ENCODE measurements at places on chromosomes 13 and 19. TPM values are rescaled to one million over a fixed set of nuclear protein-coding genes. Genes with fewer than 3 reads are reported as not detected.

GRCh38 chr13:98397221-98397620 lies 179.7 kb downstream of the STK24 start:
- peaks cover 9% of the 10 kb centered on the region for H3K27me3 ChIP-seq
- no peak overlapping the region for H3K4me3 ChIP-seq
- ATAC-seq, result no peak
- no peaks in the 10 kb centered on the region for H3K36me3 ChIP-seq
- H3K27ac ChIP-seq, result no peak overlapping the region

DNA sequence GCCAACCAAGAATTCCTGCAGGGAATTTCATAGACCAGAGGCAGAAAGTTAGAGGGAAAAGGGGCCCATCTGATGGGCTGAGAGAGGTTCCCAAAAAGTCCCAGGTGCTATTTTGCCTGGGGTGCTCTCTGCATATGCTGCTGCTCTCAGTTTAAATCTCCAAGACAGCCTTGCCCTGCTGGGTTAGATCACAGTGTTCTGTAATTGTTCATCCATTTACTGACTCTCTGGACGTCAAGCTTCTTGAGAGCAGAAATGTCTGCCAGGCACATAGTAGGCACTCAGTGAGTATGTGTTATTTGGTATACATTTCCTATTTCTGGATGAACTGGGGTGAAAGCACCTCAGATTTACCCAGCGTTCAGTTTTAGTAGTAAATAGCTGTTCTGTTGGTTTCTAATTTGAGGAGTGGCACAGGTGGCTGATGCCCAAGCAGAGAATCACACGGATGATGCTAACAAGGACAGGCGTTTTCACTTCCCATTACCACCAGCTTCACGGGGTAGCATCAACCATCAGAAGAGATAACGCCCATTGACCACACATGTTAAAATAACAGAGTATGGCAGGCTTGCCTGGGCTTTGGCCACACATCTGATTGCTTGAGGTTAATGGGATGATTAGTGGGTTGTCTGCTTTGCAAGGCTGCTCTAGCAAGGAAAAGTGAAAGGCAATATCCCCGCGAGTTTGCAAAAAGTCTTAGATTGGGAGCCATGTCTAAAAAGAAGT lies 161.1 kb downstream of the SLC7A1 start:
- no peak overlapping the region for H3K4me3 ChIP-seq
- no peaks in the 10 kb centered on the region for H3K4me1 ChIP-seq
- peaks cover 15% of the 10 kb centered on the region for H3K27me3 ChIP-seq
- no peak overlapping the region for H3K27ac ChIP-seq
- ATAC-seq, result no peak

DNA sequence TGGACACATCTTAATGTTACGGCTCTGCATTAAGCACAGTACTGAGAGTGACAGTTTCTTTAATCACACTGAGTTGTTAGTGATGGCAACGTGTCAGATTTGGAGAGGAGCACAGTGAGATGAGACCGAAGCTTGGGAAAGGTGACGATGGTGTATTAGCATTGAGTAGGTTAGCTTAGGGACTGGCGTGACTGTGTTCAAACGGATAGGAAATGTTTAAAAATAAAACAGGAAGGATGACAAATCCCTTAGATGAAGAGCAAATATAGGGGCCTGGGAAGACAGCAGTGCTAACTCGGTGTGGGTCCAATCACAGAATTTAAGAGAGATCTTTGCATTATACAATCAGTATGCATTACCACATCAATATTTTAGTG lies 384.3 kb downstream of the HS6ST3 start:
- H3K36me3 ChIP-seq, result no peaks in the 10 kb centered on the region
- peaks cover 3% of the 10 kb centered on the region for H3K27me3 ChIP-seq
- no peak overlapping the region for H3K4me3 ChIP-seq
- no peaks in the 10 kb centered on the region for H3K4me1 ChIP-seq
- no peak overlapping the region for H3K27ac ChIP-seq

FFAR1 gene
- total RNA-seq, result 0.54 TPM
